ENCODE measurements at places on chromosomes 16 and 17.

GRCh38 chr16:49617710-49618330 is 238.1 kb downstream of the ZNF423 start:
- DNase-seq = no peak

DNA sequence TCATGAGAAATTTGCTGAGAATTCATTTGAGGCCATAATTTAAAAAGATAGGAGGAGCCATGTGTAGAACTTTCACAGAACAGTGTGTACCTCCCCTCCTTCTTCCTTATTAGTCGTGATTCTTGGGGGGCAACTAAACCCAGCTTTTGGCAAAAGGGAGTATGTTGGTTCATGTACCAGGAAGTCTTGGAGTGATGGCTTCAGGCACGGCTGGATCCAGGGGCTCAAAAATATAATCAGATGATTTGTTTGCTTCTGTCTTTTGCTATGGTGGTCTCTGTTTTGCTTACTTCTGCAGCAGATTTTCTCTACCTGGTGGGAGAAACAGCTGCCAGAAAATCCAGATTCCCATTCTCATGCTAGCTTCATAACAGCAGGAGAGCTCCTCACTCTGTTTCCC is 629.9 kb downstream of the MAF start:
- DNase-seq = no peak

- DNase-seq = peak; percentile 80
Observed at GRCh38 chr17:37643118-37643766, at the start of gene DDX52. Gene DDX52, minus strand, starts transcription at chr17:37643446. Its CDS starts 26 bp downstream, at chr17:37643420.

DNA sequence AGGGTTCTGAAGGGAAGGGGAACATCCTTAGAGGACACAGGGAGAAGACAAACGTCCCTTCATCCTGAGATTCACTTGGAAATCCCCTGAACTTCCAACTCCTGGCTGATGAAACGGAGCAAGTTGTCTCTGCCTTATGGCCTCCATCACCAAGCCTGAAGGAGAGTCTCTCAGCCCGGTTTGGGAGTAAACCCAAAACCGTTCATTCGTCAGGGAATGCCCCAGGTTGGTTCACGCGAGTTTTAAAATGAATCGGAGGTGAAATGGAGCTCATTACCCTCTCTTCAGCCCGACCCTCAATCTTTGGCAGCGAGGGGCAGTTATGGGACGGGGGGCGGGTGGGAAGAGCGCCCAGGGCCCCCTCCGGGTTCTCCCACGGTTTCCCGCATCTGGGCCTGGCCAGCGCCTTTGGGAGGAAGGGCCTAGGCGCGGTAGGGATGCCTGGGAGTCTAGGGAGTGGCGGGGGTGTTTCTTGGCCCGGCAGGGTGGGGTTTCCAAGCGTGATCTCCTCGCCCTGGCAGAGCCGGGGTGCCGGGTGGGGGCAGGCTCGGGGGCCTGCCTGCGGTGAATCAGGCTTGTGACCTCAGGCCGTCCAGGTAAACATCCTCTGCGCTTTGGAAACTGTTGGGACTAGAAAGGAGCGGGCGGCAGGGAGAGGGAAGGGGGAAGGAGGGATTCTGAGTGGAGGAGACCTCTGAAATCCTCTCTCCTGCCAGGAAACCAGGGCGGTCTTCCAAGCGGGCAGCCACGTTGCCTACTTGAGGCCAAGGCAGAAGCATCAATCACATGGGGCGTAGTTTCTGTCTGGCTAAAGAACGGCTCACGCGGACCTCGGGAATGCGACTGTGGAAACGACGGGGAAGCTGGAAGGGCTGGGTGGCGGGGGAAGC is 24.1 kb upstream of the HOXB13 start:
- no peak for DNase-seq

- DNase-seq = no peak
Observed at GRCh38 chr16:89314357-89314756, 96.9 kb downstream of the ZNF778 start.

DNA sequence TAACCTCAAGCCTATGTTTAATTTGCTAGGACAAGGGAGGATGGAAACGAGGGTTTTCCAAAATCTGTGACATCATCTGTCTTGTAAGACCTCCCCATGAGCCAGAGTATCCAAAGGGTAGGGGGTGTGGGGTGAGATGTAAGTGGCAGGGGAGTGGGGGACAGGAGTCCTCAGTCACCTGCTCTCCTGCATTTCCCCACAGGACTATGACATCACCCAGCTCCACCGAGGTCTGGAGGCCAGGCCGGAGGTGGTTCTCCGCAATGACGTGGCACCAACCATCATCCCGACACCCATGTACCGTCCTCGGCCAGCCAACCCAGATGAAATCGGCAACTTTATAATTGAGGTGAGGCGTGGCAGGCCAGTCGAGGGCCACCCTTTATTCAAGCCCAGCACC is 41.5 kb upstream of the CDH1 start:
- no peak for DNase-seq

- DNase-seq = no peak
Observed at GRCh38 chr17:48194097-48194550, 86.6 kb downstream of the SNX11 start.

GRCh38 chr17:46192189-46192438 is 1.1 kb downstream of the KANSL1 start:
- DNase-seq = no peak

DNA sequence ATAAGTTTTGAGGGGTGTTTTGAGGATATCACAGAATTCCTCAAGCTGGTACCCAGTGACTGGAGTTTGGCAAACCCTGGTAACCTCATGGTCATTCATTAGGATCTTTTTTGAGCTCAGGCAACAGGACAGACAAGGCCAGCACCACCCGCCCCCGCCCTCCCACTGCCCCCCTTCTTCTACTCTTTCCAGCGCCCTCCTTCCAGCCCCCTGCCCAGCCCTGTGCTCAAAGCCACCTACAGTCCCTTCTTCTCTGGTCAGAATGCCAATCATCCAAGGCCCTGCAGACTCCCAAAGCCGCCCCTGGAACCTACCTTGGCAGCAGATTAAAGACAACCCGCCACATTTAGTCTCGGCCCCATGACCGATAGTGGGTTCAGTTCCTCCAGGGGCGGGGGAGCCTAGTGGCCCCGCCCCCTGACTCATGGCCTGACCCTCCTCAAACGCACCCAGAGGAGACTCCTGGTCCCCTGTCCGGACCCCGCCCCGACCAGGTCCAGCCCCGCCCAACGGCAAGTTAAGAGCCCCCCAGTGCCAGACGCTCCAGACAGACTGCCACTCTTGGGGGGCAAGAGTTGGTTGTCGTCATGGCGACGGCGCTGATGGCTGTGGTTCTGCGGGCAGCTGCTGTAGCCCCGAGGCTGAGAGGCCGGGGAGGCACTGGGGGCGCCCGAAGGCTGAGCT is at the start of gene NAGS:
TSS of gene NAGS (plus strand) at position 546 of the 684 bp plus-strand sequence. CDS start at position 588, 42 bp downstream.
- DNase-seq = no peak

DNA sequence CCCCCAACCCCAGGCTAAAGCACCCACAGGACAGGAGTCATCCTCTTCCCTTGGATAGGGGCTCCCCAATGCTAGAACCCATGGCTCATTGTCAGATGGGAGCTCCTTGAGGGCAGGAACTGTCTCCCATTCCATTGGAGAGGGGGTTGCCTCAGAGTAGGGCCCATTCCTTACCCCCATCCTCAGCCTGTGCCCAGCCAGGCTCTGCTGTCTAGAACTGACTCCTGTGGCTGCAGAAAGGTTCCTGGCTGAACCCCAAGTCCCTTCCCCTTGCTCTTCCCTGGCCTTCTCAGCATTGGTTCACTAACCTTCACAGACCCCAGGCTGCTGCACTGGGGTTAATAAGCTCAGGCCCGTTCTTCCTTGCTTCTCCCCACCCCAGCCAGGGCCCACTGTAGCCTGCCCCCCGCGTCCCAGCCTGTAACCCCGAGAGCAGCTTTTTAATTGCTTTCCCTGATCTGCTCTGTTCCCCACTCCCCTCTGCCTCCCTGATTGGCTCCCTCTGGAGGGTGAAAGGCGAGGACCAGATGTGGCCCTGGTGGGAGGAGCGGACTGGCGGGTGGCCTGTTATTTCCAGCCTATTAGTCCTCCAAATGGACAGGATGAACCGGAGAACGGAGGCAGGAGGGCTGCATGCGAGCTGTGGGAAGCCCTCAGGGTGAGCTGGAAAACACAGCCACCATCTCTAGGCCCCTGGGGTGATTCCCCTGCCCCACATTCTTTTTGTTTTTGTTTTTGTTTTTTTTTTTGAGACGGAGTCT is 6.0 kb upstream of the GFAP start:
- DNase-seq = no peak

Measured in forelimb muscle (tissue), 1 donor.